ENCODE measurements at places on chromosomes 5 and 9.
A peak's percentile ranks its signal among the peaks of the same experiment; 100 is the strongest.

GRCh38 chr9:132670457-132671391 is at the start of gene GTF3C4:
TSS of gene GTF3C4 (plus strand) at chr9:132670464. CDS start at chr9:132670599, 135 bp downstream.
- DNase-seq = peak; percentile 94

DNA sequence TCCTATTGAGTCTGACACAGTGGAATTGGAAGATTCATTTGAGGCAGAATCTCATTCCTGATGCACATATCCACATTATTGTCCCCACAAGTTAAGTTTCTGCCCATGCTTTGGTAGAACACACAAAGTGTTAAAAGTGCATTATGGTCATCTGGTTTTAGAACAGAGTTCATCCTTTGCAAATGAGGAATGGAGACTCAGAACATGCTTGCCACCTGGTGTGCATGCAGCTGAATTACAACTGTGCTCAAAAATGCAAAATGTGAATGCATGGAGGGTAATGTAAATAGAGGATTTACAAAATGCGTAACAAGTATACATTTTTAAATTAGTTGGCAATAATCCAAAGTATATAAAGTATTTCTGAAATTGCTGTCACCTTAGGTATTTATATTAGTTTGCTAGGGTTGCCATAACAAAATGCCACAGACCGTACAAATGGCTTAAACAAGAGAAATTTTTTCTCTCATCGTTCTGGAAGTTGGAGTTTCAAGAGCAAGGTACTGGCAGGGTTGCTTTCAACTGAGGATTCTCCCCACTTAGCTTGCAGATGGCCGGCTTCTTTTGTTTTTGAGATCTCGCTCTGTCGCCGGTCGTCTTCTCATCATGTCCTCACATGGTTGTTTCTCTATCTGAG is 671.1 kb downstream of the TAF11L14 start:
- no peak for DNase-seq

- DNase-seq = peak; percentile 64
Measured at GRCh38 chr9:84170521-84171141, 169.9 kb downstream of the SLC28A3 start.

DNA sequence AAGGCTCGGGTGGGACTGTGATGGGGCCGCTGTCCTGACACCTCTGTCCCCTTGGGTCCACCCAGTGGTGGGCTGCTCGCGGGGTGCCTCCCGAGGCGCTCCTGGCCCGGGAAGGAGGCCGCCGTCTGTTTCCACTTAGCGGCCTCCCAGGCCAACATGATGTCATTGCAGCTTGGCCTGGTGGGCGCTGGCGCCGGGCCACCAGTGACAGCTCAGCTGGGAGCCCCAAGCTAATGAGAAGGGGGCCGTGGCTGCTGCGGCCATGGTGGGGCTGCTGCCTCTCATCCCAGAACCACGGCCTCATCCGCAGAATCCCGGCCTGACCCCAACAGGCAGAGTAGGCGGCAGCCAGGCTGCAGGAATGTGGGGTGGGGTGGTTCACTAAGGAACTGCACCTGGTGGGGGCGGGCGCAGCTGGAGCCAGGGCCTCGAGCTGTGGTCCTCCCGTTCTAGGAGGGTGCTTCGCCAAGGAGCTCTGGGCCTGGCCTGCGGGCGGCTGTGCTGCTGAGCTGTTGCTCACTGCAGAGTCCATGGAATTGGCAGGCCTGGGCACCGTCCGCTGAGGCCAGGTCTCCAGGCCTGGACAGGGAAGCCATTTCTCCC is 123.5 kb upstream of the COL5A1 start:
- no peak for DNase-seq

DNA sequence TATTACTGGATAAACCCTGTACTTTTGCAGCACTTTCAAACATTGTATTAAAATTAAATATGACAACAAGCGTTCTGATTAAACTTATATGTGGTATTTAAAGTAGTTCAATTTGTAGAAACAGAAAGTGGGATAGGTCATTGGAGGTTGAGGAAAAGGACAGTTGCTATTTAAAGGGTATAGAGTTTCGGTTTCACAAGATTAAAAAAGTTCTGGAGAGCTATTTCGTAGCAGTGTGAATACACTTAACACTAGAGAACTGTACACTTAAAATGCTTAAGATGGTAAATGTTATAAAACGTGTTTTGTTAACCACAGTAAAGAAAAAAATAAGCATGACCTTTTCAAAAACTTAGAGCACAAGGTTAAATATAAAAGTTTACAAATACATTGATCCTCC is 382.1 kb downstream of the BRINP1 start:
- no peak for DNase-seq

GRCh38 chr9:85443190-85443598 is 298.6 kb downstream of the AGTPBP1 start:
- no peak for DNase-seq

DNA sequence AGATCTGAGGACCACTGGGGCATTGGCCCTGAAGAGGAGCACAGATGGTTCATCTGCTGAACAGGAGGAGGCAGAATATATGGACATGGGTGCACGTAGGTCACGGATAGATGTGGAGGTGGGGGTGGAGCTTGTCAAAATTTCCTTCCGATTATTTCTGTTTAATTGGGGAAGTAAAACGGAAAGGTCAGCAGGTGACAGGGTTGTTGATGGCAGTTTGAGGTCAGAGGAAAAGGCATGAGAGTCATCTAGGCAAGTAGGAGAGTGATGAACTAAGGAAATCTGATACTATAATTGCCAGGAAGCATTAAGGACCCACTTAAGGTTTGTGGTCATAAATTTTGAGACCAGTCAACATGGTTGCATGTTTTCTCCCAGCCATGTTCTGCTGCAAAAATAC is 8.4 kb upstream of the FAM81B start:
- no peak for DNase-seq

DNA sequence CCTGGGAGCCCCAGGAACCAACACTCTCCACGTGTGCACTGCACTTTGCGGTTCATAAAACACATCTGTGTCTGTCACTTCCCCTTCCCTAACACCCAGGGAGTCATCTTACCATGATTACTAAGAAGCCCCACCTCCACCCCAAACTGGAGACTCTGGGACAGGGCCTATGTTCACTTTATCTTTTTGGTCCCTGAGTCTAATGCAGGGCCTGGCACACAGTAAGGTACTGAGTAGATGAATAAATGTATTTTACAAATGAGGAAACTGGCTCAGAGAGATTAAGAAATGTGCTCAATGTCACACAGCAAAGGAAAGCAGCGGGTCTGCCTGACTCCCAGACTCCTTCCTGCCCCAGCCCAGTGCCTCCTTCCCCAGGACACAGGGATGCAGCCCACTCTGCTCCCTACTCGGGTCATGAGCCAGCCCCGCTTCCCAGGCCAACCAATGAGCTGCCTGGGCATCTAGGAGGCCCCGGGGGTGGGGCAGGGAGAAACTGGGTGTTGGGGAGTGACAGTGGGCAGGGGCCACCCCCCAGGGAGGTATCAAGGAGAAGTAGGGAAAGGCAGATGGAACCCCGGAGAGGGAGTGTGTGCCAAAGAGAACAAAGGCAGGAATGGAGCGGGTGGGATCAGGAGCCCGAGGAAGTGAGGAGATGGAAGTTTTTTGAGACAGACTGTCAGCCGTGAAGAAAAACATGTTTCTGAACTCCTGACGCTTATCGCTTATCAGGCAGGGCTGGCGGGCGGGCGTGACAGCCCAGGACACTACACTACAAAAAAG is 30.5 kb downstream of the SHB start:
- no peak for DNase-seq

Data from stomach (tissue), 19 donors.